NCI-H2171 (cell line): ENCODE measurements at places on chromosomes 16 and 17.

DNA sequence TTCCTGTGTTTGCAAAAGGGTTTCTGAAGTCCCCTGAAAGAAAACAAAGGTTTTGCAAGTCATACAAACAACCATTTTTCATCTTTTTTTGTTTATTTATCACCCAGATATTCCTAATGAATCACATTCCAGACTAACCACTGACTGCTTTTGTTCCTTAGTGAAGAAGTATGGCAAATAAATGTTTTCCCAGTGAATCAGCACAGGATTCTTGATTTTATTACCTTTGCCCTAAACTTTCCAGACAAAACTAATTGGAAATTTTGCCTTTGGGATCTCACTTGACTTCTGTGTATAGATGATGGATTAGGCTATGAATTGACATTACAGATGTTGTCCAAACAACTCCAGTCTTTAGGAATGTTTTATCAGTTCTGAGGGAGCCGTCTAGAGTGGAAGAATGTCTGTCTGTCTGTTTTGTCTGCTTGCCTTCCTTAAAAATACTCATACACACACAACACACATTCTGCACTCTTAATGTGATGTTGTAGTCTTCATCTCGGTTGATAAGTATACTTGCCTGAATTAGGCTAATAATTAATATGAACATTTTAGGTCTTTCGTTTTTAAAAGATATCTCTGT lies 48.9 kb downstream of the VMP1 start:
- DNase-seq: no peak

DNA sequence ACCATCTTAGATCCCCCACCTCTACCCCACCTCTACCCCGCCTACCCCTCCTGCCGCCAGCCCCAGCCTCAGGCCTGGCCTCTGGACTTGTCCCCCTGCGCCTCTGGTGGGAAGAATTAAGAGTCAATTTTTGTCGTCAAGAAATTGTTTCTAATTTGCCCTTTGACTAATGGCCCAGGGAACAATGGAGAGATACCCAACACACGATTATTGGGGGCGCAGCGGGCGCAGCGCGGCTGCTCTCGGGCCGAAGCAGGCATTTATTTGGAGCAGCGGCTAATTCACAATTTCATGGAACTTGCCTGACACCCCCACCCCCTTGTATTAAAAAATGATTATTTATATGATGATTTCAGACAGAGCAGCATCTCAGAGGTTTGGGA lies 4.4 kb upstream of the BAHCC1 start:
- no peak for DNase-seq

GRCh38 chr17:35313875-35314409 lies 59.5 kb downstream of the SLFN11 start:
- DNase-seq: no peak

GRCh38 chr16:28003021-28003865 lies 60.3 kb downstream of the GSG1L start:
- DNase-seq: no peak

DNA sequence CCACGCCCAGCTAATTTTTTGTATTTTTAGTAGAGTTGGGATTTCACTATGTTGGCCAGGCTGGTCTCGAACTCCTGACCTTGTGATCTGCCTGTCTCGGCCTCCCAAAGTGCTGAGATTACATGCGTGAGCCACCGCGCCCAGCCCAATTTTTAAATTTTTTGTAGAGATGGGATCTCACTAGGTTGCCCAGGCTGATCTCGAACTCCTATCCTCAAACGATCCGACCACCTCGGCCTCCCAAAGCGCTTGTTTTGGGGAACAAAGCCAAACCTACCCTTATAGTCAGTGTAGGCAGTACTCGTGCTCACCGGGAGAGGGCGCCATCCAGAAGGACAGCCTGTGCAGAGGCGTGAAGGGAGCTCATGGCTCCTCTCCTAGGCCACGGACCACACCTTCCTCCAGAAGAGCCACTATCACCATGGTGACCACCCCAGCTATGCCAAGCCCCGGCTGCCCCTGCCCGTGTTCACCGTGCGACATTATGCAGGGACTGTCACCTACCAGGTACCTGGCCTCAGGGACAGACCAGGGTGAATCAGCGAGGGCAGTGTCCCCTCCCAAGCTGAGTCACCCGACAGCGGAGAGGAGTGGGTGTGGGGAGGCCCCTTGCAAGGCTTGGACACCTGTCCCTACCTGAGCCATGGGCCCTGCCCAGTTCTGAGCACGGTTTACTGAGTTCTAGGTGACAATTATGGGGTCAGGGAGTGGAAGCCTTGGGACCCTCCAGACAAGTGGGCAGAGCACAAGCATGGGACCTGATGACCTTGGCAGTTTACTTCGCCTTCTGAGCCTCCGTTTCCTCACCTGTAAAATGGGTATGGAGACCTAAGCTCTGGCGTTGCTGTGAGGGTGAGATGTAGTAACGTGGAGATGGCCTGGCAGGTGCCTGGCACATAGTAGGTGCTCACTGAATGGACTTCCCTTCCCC lies 13.7 kb downstream of the MYO15B start:
- no peak for DNase-seq

- peak; percentile 15 for DNase-seq
These were observed at the start of gene CX3CL1 for GRCh38 chr16:57372372-57373116. Gene CX3CL1, plus strand, starts transcription at chr16:57372490. Its CDS starts 79 bp downstream, at chr16:57372569.

GRCh38 chr17:40912486-40913210 lies 24.8 kb downstream of the KRT23 start:
- DNase-seq: no peak
